ENCODE measurements at places on chromosomes 4 and X. TPM values are rescaled to one million over a fixed set of nuclear protein-coding genes. Genes with fewer than 3 reads are reported as not detected.
A peak's percentile ranks its signal among the peaks of the same experiment; 100 is the strongest.

DNA sequence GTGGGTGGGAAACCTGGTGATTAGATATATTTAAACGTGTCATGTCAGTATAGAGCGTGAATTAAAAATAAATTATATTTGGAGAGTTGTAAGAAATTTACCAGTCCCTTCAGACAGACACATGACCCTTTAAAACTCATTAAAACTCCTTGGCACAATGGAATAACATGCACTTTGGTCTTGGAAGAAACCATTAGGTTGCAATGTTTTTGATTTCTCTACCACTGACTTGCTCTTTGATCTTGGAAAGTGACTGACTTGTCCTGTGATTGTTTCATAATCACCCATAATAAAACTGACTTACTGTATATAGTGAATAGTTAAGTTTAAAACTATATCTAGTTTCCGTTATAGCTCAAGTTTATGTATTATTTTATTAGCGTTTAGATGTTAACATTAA is 35.8 kb downstream of the FHL1 start:
- DNase-seq = no peak

FAM9B gene
- total RNA-seq = not detected

- no peak for DNase-seq
Observed at GRCh38 chr4:54915276-54915675, 210.1 kb downstream of the KDR start.

GRCh38 chr4:156800463-156800862 is 171.1 kb downstream of the PDGFC start:
- DNase-seq = no peak

DNA sequence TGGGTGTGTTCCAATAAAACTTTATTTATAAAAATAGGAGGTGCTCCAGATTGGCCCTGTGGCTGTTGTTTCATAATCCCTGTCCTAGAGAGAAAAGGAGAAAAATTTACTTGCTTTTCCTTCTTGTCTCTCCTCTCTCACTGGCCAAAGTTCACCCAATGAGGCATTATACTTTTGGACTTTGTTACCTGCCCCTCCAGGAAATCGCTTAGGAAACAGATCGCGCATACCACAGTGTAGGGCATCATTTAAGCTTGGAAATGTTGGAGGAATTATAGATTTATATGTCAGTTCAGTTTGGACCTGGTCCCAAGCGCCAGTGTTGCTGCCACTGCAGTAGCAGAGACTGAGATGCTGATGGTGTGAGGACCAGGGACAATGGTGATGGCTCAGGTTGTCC is 337.6 kb upstream of the NR3C2 start:
- DNase-seq = no peak

- no peak for DNase-seq
Observed at GRCh38 chrX:119622356-119623232, 16.4 kb upstream of the NKRF start.

GRCh38 chr4:7021930-7022664 is 21.1 kb upstream of the TADA2B start:
- no peak for DNase-seq

DNA sequence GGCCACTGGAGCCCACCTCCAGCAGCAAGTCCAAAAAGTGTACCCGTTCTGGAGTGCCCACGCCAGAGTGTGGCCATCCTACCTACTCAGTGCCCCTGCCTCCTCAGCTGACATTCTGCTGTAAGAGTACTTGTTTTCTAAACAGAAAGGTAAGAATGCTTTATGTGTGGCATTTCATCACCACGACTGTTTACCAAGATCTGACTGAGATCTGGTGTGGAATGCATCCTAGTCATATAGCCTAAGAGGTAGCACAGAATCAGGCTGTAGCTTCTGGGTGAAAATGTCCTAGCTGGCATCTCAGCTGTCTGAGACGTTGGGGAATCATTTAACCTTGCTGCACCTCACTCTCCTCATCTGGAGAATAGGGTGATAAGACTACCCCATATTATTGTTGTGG is 638.7 kb upstream of the TENM3 start:
- no peak for DNase-seq

DNA sequence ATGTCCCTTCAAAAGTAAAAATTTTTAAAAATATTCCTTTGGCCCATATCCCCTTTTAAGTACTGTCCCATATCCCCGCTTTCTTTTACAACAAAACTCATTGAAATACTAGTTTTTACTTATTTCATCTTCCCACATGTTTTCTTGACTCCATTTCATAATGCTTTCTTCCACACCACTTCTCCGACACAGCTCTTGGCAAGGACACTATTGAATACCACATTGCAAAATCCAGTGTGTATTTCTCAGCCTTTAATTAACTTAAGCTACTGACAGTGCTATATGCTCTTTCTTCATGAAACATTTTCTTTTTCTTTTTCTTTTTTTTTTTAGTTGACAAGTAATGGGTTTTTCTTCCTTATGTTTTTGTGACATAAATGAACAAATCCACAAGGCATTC is 28.8 kb downstream of the PRDM8 start:
- no peak for DNase-seq

WDR17 gene
- total RNA-seq = 1.8 TPM

DNA sequence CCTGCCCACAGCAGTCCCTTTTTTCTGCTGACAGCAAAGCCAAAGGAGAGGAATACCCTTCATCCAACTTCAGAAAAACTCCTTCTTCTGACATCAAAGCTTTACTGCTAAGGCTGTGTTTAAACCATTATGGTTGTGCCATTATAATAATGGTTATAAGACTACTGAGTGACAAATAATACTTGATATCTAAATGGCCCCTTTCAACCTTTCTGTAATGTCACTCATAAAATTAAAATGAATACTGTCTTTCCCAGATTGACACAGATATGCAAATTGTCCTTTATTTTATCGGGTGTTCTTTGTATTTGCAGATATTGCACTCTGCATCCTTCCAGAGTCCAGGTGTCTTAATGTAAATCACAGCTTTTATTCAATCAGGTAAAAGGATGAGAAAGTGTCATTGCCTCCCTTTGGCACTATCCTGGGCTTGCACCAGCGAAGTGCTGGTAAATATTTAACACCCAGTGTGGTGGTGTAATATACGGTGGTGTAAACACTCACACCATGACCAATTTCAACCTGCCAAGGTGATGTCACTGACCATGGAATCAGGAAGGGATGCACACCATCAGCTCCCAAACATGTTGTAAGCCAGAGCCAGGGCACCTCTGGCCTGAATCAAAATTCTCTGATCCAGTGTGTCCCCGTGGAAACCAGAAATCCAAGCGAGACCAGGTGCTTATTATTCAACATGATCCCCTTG is 139.4 kb upstream of the TENM3 start:
- DNase-seq = no peak

SPANXD gene
- not detected for total RNA-seq

SLC2A9 gene
- total RNA-seq = 1.7 TPM

- DNase-seq = no peak
Observed at GRCh38 chrX:52933976-52934703, 24.2 kb downstream of the FAM156A start.

GRCh38 chr4:137363496-137363895 is 168.8 kb downstream of the PCDH18 start:
- no peak for DNase-seq

DNA sequence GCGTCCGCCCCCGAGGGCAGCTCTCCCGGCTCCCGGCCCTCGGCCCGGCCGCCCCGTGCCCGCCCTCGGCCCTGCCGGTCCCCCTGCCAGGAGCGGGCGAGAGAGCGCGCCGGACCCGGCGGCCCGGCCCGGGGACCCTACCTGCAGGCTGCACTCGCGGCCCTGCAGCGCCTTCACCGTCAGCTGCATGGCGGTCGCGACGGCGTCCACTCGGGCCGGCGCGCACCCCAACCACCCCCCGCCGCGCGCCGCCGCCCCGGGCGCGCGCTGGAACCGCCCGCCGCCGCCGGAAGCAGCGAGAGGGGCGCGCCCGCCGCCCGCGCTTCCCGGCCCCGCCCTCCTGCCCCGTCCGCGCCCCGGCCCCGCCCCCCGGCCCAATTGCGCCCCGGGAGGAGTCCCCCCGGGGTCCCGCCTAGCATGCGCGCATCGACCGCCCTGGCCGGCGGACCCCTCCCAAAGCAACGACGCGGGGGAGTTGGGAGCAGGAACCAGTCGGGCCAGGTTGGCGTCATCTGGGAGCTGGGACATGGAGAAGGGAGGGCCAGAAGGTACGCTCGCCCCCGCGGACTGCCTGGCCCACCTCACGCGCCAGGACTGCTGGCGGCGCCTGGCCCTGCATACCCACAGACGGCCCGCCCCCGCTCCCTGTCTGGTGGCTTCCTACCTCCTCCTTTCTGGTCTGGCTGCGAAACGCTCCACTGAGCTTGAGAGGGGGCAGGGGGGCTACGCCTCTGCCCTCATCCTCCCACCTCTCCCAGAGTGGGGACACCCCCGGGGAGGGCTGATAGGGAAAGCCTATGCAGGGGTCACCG is at the start of gene UBL4A:
TSS of gene UBL4A (minus strand) at position 220 of the 812 bp plus-strand sequence. CDS start at position 189, 31 bp downstream.
- peak; percentile 61 for DNase-seq

CPLX1 gene
- 3.1 TPM for total RNA-seq
